ENCODE measurements at places on chromosomes 6 and 20.
A peak's percentile ranks its signal among the peaks of the same experiment; 100 is the strongest.

- no peak for DNase-seq
Measured at GRCh38 chr6:24950218-24950941, 14.6 kb upstream of the RIPOR2 start.

- peak; percentile 66 for DNase-seq
Measured at GRCh38 chr6:16471222-16471909, 233.0 kb downstream of the GMPR start.

GRCh38 chr6:33161354-33162331 is 30.6 kb downstream of the COL11A2 start:
- DNase-seq: peak; percentile 83

GRCh38 chr20:61173961-61174725 is 77.9 kb upstream of the CDH4 start:
- DNase-seq: no peak

GRCh38 chr6:89410788-89411144 is 1.3 kb downstream of the RRAGD start:
- DNase-seq: no peak

DNA sequence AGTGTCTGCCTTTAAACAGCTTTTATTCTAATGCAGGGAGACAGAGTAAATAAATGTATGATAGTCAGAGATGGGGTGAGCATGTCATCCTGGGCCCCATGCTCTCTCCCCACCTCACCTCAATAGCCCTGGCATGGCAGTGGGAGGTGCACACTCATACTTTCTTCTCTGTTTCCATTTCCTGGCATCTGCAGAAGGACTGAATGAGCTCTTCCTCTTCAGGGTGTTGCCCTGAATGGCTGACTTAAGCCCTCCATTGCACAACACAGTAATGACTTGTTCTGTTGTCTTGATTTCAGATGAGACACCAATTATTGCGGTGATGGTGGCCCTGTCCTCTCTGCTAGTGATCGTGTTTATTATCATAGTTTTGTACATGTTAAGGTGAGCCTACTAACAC is 57.0 kb upstream of the GNRH2 start:
- DNase-seq: peak; percentile 74

GRCh38 chr20:39588148-39588757 is 626.1 kb downstream of the DHX35 start:
- no peak for DNase-seq

- no peak for DNase-seq
Measured at GRCh38 chr20:60199866-60200265, 241.6 kb downstream of the CDH26 start.

GRCh38 chr20:1881240-1881835 is 13.9 kb upstream of the SIRPA start:
- DNase-seq: no peak

DNA sequence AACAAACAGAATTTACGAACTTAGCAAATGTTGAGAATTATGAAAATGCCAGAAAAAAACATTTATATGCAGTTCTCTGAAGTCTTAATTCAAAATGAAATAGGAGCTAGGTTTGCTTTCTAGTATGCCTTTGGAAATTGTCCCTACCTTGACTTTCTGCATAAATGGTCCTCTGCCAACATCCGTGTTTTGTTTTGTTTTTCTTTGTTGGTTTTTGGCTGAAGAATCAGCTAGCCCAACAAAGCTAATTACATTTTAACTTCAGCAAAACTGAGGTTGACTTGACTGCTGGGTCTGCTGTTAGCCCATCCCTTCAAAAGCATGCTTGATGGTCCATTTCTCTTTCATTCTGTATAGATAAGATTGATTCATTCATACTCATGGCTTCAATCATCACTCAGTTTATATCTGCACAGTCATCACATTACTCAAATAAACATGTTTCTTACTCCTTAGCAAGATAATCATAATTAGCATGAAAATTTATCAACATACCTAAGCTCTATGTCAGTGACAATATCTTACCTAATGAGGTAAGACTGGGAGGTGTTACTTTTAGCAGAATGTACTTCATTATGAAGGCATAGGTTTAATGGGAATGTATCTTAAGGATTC is 76.4 kb downstream of the ADGRB3 start:
- DNase-seq: no peak

DNA sequence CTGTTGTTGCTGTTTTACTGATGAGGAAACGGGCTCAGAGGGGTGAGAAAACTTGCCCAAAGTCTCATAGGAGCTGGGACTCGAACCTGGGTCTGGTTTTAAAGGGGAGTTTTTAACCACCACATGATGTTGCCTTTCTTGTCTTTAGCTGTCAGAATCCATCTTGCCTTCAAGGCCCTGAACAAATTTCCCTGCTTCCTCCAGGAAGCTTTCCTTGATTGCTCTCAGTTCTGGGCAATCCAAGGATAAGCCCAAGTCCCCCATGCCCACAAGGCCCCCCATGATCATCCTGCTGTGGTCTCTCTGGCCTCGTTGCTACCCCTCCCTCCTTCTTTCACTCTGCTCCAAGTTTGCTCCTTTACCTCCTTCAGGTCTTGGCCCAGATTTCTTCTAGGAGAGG is 73.5 kb downstream of the CD40 start:
- DNase-seq: no peak

- no peak for DNase-seq
Measured at GRCh38 chr6:167962711-167963110, 34.8 kb upstream of the KIF25 start.

DNA sequence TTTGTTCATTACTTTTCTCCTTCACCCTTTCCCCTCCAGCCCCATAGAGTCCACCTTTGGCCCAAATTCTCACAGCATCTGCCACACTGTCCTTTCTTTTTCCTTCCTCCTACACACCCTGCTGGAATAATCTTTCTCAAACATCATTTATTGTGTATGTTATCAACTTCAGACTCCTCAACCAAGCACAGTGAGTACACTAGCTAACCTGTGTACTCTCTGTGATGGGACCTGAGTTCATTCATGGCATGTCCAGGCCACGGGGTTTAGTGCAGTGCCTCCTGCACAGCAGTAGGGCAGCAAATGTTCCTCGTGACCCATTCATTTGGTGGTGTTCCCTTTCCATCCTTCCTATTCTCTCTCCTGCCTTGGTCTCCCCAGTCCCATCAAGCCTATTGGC is 7.1 kb upstream of the ARMC12 start:
- DNase-seq: no peak

DNA sequence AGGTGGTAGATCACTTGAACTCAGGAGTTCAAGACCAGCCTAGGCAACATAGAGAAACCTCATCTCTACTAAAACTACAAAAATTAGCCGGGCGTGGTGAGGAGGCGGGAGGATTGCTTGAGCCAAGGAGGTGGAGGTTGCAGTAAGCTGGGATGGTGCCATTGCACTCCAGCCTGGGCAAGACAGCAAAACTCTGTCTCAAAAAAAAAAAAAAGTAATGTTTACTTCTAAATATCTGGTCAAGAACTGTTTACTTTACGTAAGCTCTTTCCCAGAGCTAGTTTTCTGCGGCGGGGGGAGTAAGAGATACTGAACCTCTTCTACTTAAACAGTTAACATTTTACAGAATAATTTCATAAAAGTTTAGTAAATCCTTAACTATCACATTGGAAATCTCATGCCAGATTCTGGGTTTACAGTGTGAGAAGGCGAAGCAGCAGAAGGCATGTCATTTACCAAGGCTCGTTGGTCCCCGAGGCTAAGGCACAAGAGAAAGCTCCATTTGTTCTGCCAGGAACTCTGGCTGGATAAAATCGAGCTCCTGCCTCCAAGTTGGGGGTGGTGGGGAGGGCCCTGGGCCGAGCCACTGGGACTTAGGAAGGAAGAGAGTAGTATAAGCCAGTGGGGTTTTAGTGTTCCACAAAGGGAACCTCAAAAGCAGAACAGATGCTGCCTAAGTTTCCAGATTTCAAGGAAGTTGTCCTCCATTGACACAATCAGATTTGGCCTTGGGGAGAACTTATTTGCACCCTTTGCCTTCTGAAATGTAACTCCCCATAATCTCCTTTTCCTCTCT is 41.7 kb downstream of the ARFGEF2 start:
- DNase-seq: no peak

- DNase-seq: no peak
Measured at GRCh38 chr20:13412806-13413445, 191.9 kb downstream of the ISM1 start.

DNA sequence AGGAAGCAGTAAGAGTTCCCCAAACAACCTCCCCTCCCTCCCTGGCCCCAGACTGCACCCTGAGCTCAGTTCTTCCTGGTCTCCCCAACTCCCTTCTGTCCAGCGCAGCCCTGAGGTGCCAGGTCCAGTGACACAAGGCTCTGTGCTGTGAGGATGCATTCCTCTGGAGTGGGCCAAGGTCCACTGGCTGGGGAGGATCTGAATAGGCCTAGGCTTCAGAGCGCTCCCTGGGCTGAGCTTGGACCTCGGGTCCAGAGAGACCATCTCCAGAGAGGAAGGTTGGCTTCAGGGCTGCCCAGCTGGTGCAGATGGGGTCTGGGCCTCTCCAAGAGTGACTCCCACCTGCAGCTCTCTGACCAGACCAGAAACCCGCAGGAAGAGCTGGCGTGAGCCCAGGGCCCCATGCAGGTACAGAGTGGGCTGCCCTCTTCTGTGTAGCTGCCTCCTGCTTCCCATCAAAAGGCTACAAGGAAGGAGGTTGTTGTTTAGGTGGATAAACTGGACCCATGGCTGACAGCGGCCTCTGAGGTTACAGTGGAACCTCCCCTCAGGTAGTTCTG is 52.3 kb upstream of the MLN start:
- no peak for DNase-seq

GRCh38 chr20:51541189-51542032 is 1.1 kb downstream of the NFATC2 start:
- DNase-seq: peak; percentile 94

GRCh38 chr6:35663447-35664235 is 25.1 kb downstream of the FKBP5 start:
- peak; percentile 19 for DNase-seq

DNA sequence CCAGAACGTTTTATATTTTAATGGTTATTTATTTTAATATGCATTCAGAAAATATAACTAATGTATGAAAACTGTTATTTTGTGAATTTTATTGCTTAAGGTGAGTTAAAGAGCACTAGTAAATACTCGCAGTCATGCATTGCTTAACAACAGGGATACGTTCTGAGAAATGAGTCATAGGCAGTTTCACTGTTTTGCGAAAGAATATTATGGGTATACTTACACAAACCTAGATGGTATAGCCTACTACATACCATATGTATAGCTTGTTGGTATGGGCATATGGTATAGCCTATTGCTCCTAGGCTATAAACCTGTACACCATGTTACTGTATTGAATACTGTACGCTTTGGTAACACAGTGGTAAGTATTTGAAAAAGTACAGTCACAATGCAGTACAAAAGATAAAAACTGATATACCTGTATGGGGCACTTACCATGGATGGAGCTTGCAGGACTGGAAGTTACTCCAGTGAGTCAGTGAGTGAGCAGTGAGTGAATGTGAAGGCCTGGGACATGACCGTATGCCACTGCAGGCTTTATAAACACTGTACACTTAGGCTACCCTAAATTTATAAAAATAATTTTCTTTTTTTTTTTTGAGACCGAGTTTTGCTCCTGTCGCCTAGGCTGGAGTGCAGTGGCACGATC is 38.5 kb downstream of the ARFGEF2 start:
- DNase-seq: peak; percentile 45

GRCh38 chr20:3021777-3022176 is 21.6 kb upstream of the GNRH2 start:
- no peak for DNase-seq

- DNase-seq: no peak
Measured at GRCh38 chr20:63100926-63101699, 94.3 kb upstream of the BHLHE23 start.

DNA sequence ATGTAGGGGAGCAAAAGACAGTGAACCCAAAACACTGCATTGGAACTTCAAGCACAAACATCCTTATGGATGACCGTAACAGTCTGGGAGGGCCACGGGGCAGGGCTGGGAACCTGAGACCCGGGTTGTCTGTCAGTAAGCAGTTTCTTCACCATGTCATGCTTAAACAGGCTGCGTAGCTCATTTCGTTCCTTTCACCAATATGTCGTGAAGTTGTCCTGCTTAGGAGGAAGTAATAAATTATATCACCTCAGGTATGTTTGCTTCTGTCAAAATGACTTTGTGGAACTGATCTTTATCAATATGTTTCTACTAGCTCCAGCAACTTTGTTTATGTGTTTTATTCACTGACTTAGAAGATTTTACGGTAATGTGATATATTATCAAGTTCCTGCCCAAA is 12.4 kb upstream of the MAK start:
- no peak for DNase-seq

DNA sequence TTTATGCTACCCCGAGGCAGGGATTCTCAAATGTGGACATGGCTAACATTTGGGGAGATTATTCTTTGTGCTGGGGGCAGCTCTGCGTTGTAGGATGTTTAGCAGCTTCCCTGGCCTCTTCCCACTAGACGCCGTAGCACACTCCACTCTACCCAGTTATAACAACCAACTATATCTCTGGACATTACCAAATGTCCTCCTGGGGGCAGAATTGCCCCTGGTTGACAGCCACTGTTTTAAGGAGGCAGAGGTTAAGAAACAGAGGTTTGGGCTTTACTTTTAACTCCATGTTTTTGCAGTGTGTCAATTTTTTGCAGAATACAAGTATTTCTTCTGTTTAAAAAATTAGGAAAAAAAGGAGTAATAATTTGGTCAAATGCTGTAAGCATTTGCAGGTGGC is 56.2 kb upstream of the BMP6 start:
- no peak for DNase-seq

DNA sequence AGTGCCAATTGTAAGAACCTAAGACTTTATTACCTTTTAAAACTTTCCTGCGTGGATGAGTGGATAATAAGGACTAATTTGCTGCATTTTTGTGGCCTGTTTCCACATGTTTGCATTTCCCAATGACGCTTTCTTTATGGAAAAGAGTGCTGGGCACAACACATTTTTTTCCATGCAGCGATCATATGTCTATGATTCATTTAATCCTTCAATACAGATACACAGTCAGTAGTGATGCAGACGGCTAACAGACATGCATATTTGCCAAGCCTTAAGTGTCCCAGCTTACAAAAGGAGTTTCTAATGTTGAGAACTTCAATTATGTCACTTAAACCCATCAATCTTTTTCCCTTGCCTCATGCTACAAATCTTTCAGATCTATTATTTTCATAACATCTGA is 239.8 kb upstream of the PREP start:
- no peak for DNase-seq

DNA sequence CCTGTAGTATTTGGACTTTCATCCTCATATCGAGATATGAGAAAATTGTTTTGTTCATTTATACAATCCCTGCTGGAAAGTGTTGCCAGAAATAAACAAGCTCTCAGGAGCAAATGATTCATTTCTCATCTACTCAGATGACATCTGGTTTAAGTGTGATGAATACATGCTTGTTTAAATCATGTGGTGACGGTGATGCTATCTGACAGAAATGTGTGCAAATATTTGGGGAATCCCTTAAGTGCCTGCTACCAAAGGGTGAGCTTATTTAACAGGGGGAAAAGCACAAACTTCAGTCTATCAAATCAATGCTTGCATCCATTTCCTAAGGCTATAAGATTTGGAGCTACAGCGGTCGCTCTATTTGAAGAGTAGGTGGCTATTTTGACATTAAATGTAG is 368.3 kb upstream of the SASH1 start:
- no peak for DNase-seq

GRCh38 chr20:45269754-45270270 is 15.4 kb upstream of the SLPI start:
- no peak for DNase-seq
